ENCODE measurements at places on chromosomes 12 and 14. TPM values are rescaled to one million over a fixed set of nuclear protein-coding genes. Genes with fewer than 3 reads are reported as not detected.
A peak's percentile ranks its signal among the peaks of the same experiment; 100 is the strongest.

DNA sequence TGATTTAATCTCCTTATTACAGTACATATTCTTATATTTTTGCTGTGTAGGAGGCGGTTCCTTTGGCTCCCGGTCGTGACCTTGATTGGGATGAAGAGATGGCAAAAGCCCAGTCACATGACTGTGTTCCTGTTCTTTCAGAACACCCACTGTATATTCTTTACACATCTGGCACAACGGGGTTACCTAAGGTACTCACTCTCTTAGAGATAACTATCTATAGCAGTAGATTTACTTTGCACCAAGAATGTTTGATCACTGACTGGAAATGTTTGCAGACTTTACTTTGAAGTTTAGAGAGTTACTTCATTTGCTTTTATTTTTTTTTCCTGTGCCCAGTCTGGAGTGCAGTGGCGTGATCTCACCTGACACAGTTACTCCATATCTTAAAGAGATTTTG lies 65.2 kb downstream of the ACSS3 start:
- no peak for DNase-seq

- no peak for DNase-seq
Observed at GRCh38 chr12:104143918-104144317, 5.9 kb upstream of the NFYB start.

- DNase-seq: no peak
Observed at GRCh38 chr12:49200919-49201594, 12.2 kb upstream of the TUBA1A start.

DNA sequence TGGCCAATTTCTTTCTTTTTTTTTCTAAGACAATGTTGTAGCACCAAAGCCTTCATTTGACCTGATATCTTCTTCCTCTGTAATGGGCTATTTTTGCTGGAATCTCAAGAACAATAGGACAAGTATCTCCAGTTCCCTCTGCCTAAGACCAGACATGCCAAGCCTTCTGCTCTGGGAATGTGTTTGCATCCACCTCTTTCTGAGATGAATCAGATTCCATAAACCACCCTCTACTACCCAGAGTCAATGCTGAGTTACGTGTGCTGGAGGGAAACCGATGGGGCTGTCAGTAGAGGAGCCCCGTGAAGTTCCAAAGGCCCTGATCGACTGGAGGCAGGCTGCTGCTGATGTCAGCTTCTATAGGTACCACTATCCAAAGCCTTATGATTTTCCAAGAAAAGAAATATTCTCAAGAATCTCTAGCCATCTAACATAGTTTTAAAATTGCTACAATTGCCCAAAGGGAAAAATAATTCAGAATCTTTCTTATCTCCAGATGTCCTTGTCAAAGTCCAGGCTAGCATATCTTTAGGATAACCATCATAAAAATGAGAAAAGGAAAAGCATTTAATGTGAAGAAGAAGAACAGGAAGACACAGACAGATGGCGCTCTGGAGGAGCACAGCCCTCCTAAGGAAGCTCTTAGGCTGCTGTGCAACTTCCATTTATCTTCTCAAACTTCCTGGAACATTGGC lies 101.9 kb downstream of the SLC8A3 start:
- DNase-seq: no peak

DNA sequence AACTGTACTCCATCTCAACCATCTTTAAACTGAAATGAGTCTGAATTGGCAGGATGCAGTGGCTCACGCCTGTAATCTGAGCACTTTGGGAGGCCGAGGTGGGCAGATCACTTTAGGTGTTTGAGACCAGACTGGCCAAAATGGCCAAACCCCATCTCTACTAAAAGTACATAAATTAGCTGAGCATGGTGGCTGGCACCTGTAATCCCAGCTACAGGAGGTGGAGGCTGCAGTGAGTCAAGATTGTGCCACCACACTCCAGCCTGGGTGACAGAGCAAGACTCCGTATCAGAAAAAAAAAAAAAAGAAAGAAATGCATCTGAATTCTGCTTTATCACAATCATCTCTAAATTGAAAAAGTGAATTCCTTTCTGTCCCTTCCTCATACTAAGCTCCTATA lies 110.3 kb downstream of the NELL2 start:
- no peak for DNase-seq

- DNase-seq: no peak
Observed at GRCh38 chr12:67807814-67808213, 159.3 kb downstream of the DYRK2 start.

GRCh38 chr14:80996049-80996901 lies 40.9 kb downstream of the TSHR start:
- no peak for DNase-seq

DNA sequence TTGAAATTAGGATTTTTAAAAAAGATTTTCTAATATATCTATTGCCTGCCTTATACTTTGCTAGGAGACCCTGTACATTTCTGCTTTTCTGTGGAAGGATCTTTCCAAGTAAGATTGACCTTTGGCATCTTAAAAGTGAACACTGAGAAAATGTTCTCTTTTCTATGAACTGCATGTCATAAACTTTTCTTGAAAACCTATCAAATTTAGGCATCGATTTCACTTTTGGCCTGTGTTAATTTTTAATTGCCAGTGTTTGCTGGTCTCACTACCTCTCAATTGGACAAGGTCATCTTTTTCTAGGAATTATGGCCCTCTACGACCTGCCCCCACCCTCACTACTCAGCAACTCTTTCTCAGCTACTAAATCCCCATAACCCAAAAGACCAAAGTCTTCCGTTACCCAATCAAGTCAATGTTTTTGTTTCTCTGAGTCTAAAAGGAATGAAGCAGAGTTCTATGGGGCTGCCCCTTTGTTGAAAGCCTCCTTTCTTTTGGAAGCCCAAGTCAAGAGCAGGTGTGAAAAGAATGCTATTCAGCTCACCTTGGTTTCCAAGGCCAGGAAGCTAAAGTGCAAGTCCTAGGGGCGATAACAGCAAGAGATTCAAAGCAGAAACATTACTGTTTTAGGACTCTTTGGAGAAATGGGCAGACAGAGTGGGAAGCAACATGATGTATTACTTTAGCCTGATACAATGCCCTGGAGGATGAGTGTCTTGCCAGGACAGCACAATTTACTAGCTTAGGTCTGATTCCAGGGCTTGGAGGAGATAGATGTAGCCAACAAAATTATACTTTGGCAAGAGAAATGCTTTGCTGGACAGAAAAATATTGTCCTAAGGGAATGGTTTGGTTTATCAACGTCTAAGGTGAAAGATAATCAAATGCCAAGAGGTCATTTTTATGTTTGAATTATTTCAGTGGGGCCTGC lies 55.0 kb downstream of the IGF1 start:
- no peak for DNase-seq

- no peak for DNase-seq
Observed at GRCh38 chr12:94267537-94267872, 119.1 kb downstream of the PLXNC1 start.

DNA sequence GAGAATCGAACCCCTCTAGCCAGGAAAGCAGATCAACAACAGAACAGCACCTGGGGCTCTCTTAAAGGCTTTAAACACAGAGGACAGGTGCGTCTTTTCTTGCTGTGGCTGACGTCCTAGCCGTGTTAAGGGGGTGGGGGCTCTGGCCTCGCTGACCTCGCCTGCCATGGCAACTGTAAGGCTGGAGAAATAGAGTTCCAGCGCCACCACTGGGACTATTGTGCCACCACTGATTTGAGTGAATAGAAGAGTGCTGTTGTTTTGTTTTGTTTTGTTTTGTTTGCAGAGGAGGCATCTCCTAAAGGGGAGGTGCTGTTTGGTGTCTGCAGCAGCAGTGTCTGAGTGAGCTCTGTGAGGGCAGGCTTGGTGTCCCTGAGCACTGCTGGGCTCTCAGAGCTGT lies 34.2 kb upstream of the PRMT8 start:
- DNase-seq: no peak

- DNase-seq: peak; percentile 56
Observed at GRCh38 chr12:55019784-55020183, at the start of gene NEUROD4. Gene NEUROD4, plus strand, starts transcription at chr12:55019974. Its CDS starts 6,466 bp downstream, at chr12:55026440.

- no peak for DNase-seq
Observed at GRCh38 chr12:89960011-89960507, 251.4 kb upstream of the ATP2B1 start.

- DNase-seq: no peak
Observed at GRCh38 chr12:24751181-24751580, 197.7 kb downstream of the BCAT1 start.

DNA sequence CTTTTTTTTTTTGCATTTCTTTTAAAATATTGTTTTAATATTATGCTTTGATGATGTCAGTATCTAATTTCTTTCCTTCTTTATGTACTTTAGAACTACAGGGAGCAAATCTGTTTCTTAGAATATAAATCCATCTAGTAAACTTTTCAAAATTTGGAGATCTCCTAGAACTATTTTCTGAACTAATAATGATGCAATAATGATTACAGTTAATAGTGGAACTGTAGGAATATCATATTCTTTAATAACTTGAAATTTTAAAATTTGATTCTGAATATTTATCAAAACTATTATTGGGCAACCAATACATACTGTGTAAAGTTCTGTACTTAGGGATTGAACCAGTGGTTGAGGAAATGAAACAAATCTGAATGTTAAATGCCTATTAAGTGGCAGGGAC lies 23.1 kb upstream of the PMCH start:
- DNase-seq: no peak

GRCh38 chr14:71647086-71647784 lies 285.0 kb upstream of the RGS6 start:
- no peak for DNase-seq

DNA sequence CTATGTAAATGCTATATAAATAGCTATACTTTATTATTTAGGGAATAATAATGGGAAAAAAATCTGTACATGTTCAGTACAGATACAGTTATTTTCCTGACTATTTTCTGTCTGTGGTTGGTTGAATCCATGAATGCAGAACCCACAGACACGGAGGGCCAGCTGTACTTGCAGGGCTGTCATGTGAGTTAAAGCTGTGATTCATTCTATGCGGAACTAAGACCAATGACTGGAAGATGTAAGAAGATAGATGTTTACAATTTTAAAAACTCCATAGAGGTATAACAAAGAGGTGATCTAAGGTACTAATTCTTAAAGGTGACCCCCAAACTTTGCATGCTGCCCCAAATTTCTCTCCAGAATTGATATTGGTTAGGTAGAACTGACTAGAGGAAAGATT lies 14.6 kb downstream of the PCNX4 start:
- DNase-seq: no peak

DNA sequence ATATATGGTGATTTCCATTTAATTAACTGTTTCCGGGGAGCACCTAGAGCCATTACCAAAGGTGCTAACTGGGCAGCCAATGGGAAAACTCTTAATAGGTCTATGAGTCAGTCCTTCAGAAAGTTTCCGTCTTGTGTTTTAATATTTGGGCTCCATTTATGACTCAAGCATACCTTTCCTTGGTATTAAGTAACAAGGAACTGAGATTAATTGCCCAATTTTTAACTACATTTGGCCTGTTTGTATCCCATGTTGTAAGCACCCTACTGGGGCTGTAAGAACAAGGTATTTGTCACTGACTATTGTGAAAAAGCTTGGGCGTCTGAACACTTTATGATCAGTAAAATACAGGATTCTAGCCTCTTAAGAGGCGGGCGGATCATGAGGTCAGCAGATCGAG lies 62.8 kb upstream of the FOXN3 start:
- no peak for DNase-seq

DNA sequence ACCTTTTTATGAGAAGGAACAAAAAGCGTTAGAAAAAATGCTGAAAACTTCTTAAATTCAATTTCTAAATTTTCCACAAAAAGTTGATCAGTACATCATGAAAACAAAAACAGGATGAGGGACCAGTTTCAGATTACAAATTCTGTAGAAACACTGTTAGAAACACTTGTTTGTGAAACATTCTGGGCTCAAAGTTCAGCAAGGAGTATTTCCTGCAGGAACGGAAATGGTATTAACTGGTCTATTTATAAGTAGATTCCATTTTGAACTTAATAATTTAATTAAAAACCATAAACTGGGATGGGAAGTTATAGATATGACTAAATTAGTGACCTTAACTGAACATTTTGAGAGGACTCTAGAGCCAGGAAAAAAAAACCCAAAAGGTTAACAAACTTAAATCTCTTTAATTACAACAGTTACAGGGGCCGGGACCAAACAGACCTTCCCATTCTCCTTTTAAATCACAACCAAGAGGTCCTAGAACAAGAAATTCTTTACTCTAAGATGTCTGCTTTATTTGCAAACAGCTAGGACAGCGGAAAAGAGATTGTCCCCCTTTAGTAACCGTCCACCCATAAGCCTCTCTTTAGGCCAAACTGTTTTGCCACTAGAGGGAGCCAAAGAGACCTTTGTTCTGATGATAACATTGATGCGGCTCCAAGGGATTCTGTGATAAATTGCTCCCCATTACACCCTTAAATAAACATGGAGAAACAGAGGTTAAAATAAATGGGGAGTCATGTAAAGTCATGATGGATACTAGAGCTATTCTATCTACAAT lies 69.0 kb upstream of the RERGL start:
- DNase-seq: no peak

DNA sequence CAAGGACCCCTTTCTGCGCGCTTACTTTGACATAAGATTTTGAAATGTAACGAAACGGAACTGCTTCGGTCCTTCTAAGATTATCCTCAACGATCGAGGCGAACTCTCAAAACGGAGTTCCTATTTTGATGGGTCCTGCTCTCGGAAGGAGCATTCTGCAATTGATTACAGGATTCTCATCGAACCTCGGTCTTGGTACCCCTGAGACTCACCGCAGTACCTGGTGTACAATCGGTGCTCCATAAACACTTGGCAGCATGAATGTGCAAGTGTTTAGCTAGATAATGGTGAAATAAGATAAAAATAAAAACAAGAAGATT lies 530 bp upstream of the NEMF start:
- no peak for DNase-seq

- no peak for DNase-seq
Observed at GRCh38 chr14:106578481-106578880, 1052.1 kb downstream of the TMEM121 start.

DNA sequence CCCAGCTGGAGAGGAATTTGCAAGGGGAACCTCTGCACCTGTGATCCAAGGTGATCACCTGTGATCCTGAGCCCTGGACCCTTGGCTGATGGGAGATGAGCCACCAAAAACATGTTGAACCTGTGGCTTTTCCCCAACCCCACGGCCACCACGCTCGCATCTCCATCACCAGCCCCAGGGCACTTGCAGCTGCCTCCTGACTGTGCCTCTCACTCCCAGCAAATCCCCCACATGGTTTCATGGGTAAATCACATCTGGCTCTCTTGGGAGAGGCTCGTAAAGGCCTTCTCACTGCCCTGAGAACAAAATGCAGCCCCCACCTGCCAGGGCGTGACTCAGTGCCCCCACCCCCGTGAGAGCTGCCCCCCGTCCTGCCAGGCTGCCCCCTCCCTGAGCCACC lies 76.0 kb downstream of the RFLNA start:
- no peak for DNase-seq

GRCh38 chr14:91405241-91405721 lies 12.3 kb downstream of the CCDC88C start:
- DNase-seq: peak; percentile 39

GRCh38 chr14:69663300-69663643 lies 51.9 kb downstream of the SUSD6 start:
- no peak for DNase-seq

- peak; percentile 53 for DNase-seq
Observed at GRCh38 chr12:130818635-130819576, 20.1 kb downstream of the STX2 start.

Gene CTSG
- 3.5 TPM for total RNA-seq

Gene CIDEB
- 8.6 TPM for total RNA-seq

Gene ARHGAP9
- 3.6 TPM for total RNA-seq

Gene KRT6B
- not detected for total RNA-seq

Gene CEP128
- total RNA-seq: 2.8 TPM

Gene TPH2
- total RNA-seq: not detected

Gene FGD4
- total RNA-seq: 15.7 TPM

Gene KRT85
- not detected for total RNA-seq

Gene APOF
- not detected for total RNA-seq

Gene IGF1
- 1.6 TPM for total RNA-seq

Gene CCDC197
- not detected for total RNA-seq

Gene ST8SIA1
- 0.72 TPM for total RNA-seq

Gene SIX6
- total RNA-seq: not detected

Gene ACACB
- total RNA-seq: 41.3 TPM

Gene NEUROD4
- not detected for total RNA-seq

Measured in pancreas (tissue), 10 donors.